ENCODE measurements at places on chromosomes 12 and 14. TPM values are rescaled to one million over a fixed set of nuclear protein-coding genes. Genes with fewer than 3 reads are reported as not detected.

Gene KCNMB4
- total RNA-seq = 2.7 TPM

Gene BRI3BP
- 4.4 TPM for total RNA-seq

DNA sequence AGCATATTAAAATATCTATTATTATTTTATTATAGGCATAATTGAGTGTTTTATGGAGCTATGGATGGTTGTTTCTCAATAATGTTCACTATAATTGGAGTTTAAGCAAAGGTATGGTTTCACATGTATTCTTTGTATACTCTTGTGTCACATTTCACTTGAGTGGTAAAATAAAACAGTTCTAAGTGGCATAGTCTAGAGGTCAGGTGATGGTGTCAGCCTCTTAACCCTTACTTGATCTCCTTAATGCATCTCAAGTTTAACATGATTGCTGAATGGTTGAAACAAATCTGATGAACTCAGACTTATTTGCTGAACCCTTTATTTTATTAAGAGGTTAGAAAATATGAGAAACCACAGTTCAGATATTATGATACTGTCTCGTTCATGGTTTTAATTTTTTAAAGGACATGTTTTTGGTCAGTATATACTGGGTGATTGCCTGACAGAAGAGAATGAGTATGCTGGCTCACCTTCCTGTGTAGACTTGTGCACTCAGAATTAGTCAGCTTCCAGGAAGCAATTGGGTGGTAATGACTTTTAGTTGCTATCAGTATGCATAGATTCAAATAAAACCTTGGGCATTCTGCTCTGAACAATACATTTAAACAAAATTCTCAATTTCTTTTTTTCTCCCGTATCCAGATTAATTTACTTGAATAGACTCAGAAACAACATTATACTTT lies 464.6 kb downstream of the PCNX1 start:
- peak overlapping the region; percentile 7 for H3K27ac ChIP-seq
- no peak overlapping the region for H3K4me3 ChIP-seq
- H3K36me3 ChIP-seq = no peaks in the 10 kb centered on the region
- H3K4me1 ChIP-seq = no peaks in the 10 kb centered on the region

- H3K36me3 ChIP-seq = no peaks in the 10 kb centered on the region
- H3K4me3 ChIP-seq = no peak overlapping the region
- H3K4me1 ChIP-seq = peaks cover 21% of the 10 kb centered on the region
- no peak for DNase-seq
Measured at GRCh38 chr12:124626971-124627411, 59.6 kb upstream of the NCOR2 start.

DNA sequence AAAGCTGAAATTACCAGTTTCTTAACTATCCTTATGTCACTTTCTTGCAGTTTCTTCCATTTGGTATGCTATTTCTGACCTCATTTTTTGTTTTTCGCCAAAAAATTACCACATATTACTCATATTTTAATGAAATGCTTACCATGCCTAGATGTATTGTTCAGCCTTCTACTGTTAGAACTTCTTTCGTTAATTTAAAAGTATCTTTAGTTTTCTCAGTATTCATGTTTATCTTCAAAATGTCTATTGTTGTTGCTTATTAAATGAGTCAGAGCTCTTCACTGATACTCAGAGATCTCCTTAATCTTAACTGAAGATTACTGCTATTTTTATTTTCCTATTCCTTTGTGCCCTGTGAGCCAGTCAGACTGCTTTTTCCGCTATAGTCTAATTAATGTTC lies 20.5 kb downstream of the RAP1B start:
- H3K4me3 ChIP-seq = no peak overlapping the region
- H3K36me3 ChIP-seq = peaks cover 4% of the 10 kb centered on the region
- DNase-seq = no peak
- H3K27me3 ChIP-seq = no peaks in the 10 kb centered on the region

DNA sequence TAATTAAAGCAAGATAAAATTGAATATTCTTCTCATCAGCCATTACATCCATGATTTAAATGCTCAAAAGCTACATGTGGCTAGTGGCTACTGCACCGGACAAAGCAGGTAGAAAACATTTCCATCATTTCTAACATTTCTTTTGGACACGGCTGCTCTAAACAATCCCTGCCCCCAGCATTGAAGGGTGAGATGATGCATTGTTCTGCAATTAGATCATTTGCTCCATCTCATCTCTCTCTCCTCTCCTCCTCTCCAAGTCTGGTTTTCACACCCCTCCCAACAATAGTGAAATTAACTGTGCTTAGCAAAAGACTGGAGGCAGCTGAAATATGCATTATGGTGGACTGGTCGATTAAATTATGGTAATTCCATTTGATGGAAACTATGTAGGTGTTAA lies 288.5 kb downstream of the KSR2 start:
- no peak overlapping the region for H3K4me3 ChIP-seq
- DNase-seq = no peak
- no peaks in the 10 kb centered on the region for H3K36me3 ChIP-seq
- no peaks in the 10 kb centered on the region for H3K27me3 ChIP-seq
- no peak overlapping the region for H3K27ac ChIP-seq

Gene ALDH1L2
- total RNA-seq = 5.4 TPM

Measured in vagina (tissue), 2 donors.